ENCODE measurements at places on chromosomes 7 and 10. TPM values are rescaled to one million over a fixed set of nuclear protein-coding genes. Genes with fewer than 3 reads are reported as not detected.

DNA sequence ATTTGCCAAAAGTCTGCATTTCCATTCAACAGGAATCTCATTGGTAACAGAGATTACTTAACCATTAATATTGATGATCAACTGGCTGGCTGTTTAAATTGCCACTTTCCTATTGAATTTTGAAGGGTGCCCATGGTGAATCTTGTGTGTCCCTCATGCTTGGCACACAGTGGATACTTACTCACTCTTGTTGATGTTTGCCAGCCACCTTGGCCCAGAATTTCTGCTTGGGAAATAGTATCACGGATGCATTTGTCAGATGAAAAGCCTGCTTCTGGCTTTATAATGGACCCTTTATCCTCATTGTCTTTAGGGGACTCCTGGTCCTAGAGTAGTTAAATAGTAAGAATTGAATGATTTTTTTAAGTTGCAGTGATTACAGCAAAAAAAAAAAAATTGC lies 52.0 kb downstream of the MMRN2 start:
- H3K4me1 ChIP-seq = peaks cover 4% of the 10 kb centered on the region
- no peak for DNase-seq
- no peak overlapping the region for H3K27ac ChIP-seq
- H3K4me3 ChIP-seq = no peak overlapping the region

DNA sequence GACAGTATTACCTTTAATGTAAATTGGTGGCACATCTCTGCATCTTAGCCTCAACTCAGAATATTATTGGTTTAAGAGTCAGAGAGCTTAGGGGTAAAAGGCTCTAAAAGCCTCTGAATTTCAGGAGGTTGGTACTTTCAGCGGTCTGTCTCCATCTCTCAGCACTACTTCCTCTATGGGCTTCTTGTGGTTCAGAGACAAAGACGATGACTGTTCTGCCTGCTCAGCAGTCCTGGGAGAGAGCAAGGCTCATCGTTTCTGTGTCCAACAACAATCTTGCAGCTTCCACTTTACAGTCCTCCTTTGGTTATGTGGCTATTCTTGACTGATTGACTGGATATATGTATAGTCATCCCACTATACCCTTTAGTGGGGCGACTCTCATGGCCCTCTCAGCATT lies 394.7 kb downstream of the AUTS2 start:
- no peaks in the 10 kb centered on the region for H3K36me3 ChIP-seq
- H3K27ac ChIP-seq = no peak overlapping the region
- no peak overlapping the region for H3K4me3 ChIP-seq
- no peaks in the 10 kb centered on the region for H3K4me1 ChIP-seq
- H3K27me3 ChIP-seq = no peaks in the 10 kb centered on the region

CLDN15 gene
- total RNA-seq = 11.1 TPM

PMS2 gene
- total RNA-seq = 10.1 TPM

RBP3 gene
- not detected for total RNA-seq

GRCh38 chr10:14554091-14554490 lies 220.6 kb downstream of the FAM107B start:
- DNase-seq = no peak
- H3K4me3 ChIP-seq = no peak overlapping the region
- H3K27me3 ChIP-seq = no peaks in the 10 kb centered on the region
- H3K36me3 ChIP-seq = no peaks in the 10 kb centered on the region
- H3K27ac ChIP-seq = peak overlapping the region; percentile 61

SNX10 gene
- 85.1 TPM for total RNA-seq

DNA sequence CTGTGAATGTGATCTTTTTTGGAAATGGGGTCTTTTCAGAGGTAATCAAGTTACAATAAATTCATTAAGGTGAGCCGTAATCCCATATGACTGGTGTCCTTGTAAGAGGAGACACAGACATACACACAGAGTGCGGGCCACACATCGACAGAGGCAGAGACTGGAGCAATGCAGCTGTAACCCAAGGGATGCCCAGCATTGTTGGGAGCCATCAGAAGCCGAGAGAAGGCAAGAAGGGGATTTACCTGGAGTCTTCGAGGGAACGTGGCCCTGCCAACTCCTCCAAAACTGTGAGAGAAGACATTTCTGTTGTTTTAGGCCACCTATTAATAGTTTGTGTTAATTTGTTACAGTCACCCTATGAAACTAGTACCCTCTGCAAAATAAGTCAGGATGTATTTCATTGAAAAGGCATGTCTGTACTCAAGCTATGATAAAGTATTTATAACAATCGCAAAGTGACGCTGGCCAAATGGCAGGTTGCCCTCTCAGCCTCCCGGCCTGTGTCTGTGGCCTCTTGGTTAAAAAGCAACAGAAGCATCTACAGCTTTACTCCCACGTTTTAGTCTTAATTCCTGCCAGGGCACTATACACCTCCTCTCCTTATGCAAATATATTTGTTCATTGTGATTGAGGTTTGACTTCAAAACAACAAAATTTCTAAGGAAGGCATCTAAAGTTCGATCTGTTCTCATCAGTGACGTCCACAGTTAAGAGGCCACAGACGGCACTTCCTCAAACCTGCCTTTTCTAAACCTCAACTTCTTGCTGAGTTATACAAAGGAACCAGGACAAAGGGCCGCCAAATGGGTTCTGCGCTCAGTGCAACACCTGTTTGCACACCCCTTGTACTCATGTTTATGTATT lies 46.8 kb downstream of the HIPK2 start:
- peak; percentile 55 for DNase-seq
- H3K4me1 ChIP-seq = peaks cover 70% of the 10 kb centered on the region
- peak overlapping the region; percentile 17 for H3K4me3 ChIP-seq
- H3K36me3 ChIP-seq = no peaks in the 10 kb centered on the region
- H3K27ac ChIP-seq = peak overlapping the region; percentile 81

DNA sequence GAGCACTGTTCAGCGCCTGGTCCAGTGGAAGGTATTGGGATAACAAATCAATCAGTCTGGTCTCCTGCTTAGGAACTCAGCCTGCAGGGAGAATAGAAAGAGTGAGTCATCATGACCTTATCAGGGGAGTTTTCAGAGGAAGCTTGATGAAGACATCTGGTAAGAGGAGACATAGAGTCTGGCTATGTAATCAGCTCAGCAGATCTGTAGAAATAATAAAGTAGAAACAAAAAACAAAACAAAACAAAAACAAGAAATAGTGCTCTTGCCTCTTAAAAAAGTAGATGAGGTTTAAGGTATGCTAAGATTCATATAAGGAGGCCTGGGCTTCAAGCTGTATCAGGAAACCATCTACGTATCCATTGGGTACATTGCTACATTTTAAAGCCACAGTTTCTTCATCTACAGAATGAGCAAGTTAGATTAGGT lies 14.4 kb downstream of the TAS2R41 start:
- no peaks in the 10 kb centered on the region for H3K27me3 ChIP-seq
- peaks cover 5% of the 10 kb centered on the region for H3K4me1 ChIP-seq
- H3K36me3 ChIP-seq = no peaks in the 10 kb centered on the region
- DNase-seq = no peak

TRIM73 gene
- 5.6 TPM for total RNA-seq

GRCh38 chr7:84144935-84145334 lies 49.7 kb downstream of the SEMA3A start:
- H3K36me3 ChIP-seq = no peaks in the 10 kb centered on the region
- DNase-seq = no peak
- H3K27ac ChIP-seq = no peak overlapping the region
- H3K4me3 ChIP-seq = no peak overlapping the region
- no peaks in the 10 kb centered on the region for H3K27me3 ChIP-seq

DNA sequence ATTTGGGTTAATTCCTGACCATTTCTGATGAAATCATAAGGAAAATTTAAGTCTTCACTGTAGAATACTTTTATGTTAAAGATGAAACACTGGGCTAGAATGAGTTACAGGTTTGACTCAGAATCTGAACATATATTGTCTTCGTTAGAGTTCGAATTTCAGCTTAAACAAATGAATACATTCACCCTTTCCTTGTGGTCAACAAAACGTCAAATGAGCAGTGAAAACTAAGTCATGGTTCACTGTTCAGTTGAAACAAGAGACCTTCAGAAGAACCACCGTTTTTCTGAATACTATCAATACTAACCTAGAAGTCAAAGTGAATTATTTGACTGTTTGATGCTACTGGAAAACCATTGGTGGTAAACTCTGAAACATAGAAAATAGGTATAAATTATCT lies 235.2 kb upstream of the ZWINT start:
- no peak overlapping the region for H3K27ac ChIP-seq
- DNase-seq = no peak
- no peaks in the 10 kb centered on the region for H3K27me3 ChIP-seq
- no peaks in the 10 kb centered on the region for H3K36me3 ChIP-seq
- H3K4me3 ChIP-seq = no peak overlapping the region

CALML5 gene
- total RNA-seq = not detected

DNA sequence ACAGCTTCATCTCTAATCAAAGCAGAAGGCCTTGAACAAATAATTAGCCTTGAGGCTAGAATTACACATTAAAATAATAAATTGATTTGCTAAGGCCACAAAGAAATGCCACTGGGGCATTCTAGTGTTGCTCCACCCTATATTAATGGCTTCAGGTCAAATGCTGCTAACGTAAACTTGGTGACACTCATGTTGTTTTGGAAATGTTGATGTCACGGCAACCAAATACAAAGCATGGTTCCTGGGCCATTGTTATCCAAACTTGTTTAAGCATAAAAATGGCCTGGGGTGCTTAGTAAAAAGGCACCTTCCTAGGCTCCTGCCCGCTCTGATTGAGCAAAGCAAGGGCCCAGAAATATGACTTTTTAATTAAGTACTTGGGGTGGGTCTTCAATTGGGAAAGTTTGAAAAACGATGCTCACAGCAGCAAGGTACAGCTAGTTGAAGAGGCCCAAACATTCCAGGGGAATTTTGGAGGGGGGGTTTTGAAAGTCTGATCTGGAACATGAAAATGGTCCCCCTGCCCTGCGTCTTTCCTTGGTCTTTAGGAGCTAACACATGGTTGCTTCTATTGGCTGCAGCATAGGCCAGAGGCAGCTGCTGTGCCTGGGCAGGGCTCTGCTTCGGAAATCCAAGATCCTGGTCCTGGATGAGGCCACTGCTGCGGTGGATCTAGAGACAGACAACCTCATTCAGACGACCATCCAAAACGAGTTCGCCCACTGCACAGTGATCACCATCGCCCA lies 67.8 kb downstream of the ABCC2 start:
- H3K27ac ChIP-seq = no peak overlapping the region
- no peaks in the 10 kb centered on the region for H3K27me3 ChIP-seq
- no peak overlapping the region for H3K4me3 ChIP-seq
- peaks cover 12% of the 10 kb centered on the region for H3K4me1 ChIP-seq
- no peaks in the 10 kb centered on the region for H3K36me3 ChIP-seq

- no peaks in the 10 kb centered on the region for H3K27me3 ChIP-seq
- peak overlapping the region; percentile 98 for H3K27ac ChIP-seq
- H3K4me1 ChIP-seq = peaks cover 40% of the 10 kb centered on the region
These were observed 2.2 kb downstream of the GNB2 start for GRCh38 chr7:100675581-100676350.

- H3K27ac ChIP-seq = no peak overlapping the region
- DNase-seq = no peak
- H3K4me1 ChIP-seq = no peaks in the 10 kb centered on the region
These were observed 8.3 kb upstream of the OCM start for GRCh38 chr7:5872326-5872725.

Data from lower lobe of right lung (tissue), 2 donors.